ENCODE measurements at places on chromosomes 12 and 14.

- no peak for DNase-seq
Observed at GRCh38 chr12:100868487-100868886, 73.9 kb downstream of the ANO4 start.

- no peak for DNase-seq
Observed at GRCh38 chr14:32047791-32048190, 29.3 kb upstream of the ARHGAP5 start.

- DNase-seq, result no peak
Observed at GRCh38 chr14:82341261-82341810, 807.7 kb upstream of the SEL1L start.

DNA sequence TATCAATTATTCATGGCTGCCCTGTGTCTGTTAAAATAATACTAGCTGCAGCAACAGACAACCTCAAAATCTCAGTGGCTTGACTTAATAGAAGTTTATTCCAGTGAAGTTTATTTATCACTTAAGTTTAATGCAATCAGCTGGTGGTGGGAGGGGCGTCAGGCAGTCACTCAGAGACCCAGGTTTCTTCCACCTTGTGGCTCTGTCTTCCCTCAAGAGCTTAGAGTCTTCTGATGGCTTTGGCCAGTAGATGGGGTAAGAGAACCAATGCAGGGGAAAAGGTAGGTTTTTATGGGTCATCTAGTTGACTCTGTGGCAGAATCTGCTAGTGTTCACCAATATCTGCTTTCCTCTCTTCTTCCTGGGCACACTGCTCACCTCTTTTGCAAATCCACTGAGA is 668.9 kb downstream of the AACS start:
- no peak for DNase-seq

- DNase-seq, result no peak
Observed at GRCh38 chr12:93347054-93347785, 30.5 kb upstream of the NUDT4 start.

DNA sequence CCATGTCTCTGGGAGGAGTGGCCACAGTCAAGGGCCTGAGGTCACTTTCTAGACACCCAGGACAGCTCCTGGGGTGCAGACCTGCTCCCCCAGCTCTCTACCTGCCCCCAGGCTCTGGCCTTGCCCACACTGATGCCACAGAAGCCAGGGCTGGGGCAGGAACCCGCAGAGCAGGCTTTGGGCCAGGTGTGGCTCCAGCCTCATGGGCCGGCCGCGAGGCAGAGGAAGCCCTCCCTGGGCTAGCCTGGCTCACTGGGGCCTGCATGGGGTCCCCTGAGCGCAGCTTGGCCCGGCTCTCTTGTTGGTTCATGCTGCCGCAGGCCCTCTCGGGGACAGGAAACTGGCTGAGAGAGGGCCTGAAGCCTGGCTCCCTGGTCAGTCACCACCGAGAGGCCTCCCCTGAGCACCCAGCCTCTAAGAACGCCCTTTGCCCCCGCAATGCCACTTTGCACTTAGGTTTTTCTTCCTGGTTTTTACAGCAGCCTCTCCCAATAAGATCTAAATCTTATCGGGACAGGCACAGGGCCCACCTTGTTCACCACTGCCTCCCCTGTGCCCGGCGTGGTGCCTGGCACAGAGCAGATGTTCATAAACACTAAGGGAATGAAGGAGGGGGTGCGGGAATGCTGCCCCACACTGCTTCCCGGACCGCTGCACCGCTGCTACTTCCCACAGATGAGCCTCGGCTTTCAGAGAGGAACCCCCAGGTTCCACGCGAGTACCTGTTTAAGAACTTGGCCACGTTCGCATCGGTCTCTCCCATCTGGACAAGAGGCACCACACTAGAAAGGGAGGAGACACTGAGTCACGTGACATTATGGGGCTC is 14.7 kb downstream of the MMAB start:
- no peak for DNase-seq

- DNase-seq, result no peak
Observed at GRCh38 chr12:16583969-16584745, 21.8 kb downstream of the LMO3 start.

Measured in AG09319 (cell line).